CD4-positive, alpha-beta T cell treated with Interleukin-12 subunit alpha and Interleukin-12 subunit beta, for 1 hour (primary cell): ENCODE measurements at places on chromosomes 4 and X.

DNA sequence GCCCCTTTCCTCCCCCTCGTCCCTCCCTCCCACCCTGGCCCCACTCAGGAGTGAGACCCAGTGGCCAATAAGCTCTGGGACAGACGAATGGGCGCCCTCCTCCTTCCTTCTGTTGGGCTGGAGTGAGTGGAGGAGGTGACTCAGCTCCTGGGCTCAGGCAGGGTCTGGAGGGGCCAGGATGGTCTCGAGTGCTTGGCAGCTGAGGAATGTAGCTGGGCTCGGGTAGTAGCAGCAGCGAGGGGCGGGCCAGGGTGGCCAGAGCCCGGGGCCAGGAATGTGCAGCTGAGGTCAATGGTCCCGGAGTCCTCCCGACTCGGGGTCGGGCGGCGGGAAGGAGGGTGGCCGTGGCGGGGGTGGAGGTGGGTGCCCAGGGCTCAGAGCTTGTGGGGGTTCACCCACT is 15.0 kb downstream of the G6PD start:
- DNase-seq: no peak

GRCh38 chr4:149279776-149280175 is 535.9 kb downstream of the IQCM start:
- no peak for DNase-seq

- no peak for DNase-seq
Observed at GRCh38 chr4:149754526-149754925, 61.1 kb downstream of the IQCM start.

DNA sequence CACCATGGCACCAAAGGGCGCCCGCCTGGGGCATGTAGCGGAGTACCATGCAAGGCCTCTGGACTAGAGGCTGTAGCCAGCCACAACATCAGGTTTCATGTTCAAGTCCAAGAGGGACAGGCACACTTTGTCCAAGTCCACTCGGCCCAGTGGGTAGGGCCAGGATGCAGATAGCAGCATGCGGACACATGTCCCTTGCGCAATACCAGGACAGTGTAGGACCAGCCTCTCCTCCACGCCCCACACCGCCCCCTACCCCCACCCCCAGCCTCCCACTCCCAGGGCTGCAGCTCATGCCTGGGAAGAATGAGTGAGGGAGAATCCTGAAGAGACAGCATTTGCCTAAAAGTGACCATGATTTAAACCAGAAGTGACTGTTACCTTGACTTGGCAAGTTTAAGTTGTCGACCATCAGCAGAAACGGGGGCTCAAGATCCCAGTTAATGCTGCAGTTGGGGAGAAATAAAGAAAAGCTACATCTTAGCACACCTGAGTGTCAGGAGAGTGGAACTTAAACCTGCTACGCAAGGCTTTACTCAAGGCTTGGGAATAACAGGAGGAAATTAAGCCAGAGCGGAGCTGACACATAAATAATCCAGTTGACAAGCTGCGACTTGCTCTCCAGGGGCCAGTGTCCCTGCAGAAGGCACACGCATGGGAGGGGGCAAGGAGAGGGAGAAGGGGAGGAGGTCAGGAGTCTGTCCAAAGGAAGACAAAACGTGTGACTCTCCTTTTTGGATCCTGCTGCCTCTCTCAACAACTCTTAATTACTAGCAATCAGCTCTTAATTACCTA is 221.7 kb downstream of the BCOR start:
- DNase-seq: no peak

GRCh38 chrX:16304751-16305150 is 137.5 kb downstream of the MAGEB17 start:
- no peak for DNase-seq
